Stomach (tissue), 19 donors: ENCODE measurements at places on chromosomes 12 and 14. TPM values are rescaled to one million over a fixed set of nuclear protein-coding genes. Genes with fewer than 3 reads are reported as not detected.

The LTBR gene
- polyA plus RNA-seq = 76.3 TPM

The SNAPC1 gene
- 3.5 TPM for polyA plus RNA-seq

The CPNE8 gene
- polyA plus RNA-seq = 4.9 TPM

The KRT80 gene
- polyA plus RNA-seq = 3.1 TPM

DNA sequence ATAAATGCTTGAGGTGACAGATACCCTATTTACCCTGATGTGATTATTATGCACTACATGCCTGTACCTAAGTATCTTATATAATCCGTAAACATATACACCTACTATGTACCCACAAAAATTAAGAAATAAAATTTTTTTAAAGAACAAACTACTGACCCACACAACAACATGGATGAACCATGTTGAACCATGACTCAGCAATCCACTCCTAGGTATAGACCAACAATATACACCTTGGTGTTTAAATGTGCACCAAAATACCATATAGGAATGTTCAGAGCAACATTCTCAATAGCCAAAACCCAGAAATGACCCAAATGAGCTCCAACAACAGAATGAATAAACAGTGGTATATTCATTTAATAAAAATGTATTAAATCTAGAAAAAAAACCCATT lies 245.1 kb downstream of the GXYLT1 start:
- DNase-seq = no peak
- H3K27me3 ChIP-seq = no peaks in the 10 kb centered on the region
- no peak overlapping the region for H3K4me3 ChIP-seq
- no peak overlapping the region for H3K27ac ChIP-seq
- no peaks in the 10 kb centered on the region for H3K4me1 ChIP-seq
- no peaks in the 10 kb centered on the region for H3K36me3 ChIP-seq

- H3K4me1 ChIP-seq = no peaks in the 10 kb centered on the region
- peak overlapping the region; percentile 5 for H3K4me3 ChIP-seq
- no peaks in the 10 kb centered on the region for H3K36me3 ChIP-seq
- H3K27me3 ChIP-seq = no peaks in the 10 kb centered on the region
- no peak for DNase-seq
Observed at GRCh38 chr12:45611061-45611460, 118.4 kb upstream of the ARID2 start.

DNA sequence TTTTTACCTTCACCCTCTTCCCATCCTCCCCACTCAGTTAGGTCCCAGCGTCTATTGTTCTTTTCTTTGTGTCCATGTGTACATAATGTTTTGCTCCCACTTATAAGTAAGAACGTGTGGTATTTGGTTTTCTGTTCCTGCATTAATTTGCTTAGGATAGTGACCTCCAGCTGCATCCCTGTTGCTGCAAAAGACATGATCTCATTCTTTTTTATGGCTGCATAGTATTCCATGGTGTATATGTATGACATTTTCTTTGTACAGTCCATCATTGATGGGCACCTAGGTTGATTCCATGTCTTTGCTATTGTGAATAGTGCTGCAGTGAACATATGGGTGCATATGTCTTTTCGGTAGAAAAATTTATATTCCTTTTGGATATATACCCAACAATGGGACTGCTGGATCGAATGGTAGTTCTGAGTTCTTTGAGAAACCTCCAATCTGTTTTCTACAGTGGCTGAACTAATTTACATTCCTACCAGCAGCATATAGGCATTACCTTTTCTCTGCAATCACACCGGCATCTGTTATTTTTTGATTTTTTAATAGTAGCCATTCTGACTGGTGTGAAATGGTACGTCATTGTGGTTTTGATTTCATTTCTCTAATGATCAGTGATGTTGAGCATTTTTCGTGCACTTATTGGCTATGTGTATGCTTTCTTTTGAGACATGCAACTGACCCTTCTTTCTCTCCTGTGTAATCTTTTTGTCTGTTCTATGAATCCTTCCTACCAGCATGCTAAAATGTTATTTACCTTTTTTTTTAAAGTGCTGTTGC lies 279.7 kb upstream of the AMIGO2 start:
- no peaks in the 10 kb centered on the region for H3K27me3 ChIP-seq
- no peak overlapping the region for H3K4me3 ChIP-seq
- DNase-seq = no peak
- peaks cover 12% of the 10 kb centered on the region for H3K4me1 ChIP-seq

- no peaks in the 10 kb centered on the region for H3K27me3 ChIP-seq
- H3K4me3 ChIP-seq = no peak overlapping the region
- DNase-seq = peak; percentile 76
- peak overlapping the region; percentile 92 for H3K27ac ChIP-seq
- peaks cover 15% of the 10 kb centered on the region for H3K36me3 ChIP-seq
Observed at GRCh38 chr14:73743431-73743931, 29.3 kb upstream of the PNMA1 start.

DNA sequence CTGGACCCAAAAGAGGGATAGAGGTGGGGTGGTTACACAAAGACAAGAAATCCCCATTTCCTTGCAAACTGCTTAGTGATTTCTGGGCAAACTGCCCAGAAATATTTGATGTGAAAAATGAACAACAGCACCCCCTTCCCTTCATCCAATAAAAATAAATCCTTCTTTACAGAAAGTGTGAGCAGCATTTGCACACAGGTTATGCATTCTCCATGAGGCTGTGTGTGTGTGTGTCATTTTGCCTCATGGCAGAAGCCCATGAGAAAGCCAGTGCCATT lies 17.2 kb upstream of the NRXN3 start:
- H3K4me1 ChIP-seq = no peaks in the 10 kb centered on the region
- H3K27ac ChIP-seq = no peak overlapping the region
- DNase-seq = peak; percentile 17

DNA sequence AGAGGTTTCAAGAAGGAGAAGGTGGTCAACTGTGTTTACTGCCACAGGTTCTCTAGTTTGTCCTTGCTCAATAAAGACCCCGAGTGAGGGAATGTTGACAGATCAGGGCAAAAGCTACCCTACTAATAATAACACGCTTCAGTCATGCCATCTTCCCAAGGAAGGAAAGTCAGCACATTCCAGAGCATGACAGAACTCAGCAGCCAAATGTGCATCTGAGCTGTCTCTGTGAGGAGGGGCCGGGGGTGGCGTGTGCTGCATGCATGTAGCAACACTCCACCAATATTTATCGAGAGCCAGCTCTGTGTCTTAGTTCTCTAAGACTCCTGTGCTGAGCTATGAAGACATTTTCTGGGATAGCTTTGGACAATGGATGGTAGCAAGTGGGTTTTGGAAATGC lies 260.4 kb downstream of the DPF3 start:
- no peaks in the 10 kb centered on the region for H3K36me3 ChIP-seq
- no peak for DNase-seq
- no peak overlapping the region for H3K4me3 ChIP-seq
- H3K4me1 ChIP-seq = no peaks in the 10 kb centered on the region
- H3K27me3 ChIP-seq = no peaks in the 10 kb centered on the region

DNA sequence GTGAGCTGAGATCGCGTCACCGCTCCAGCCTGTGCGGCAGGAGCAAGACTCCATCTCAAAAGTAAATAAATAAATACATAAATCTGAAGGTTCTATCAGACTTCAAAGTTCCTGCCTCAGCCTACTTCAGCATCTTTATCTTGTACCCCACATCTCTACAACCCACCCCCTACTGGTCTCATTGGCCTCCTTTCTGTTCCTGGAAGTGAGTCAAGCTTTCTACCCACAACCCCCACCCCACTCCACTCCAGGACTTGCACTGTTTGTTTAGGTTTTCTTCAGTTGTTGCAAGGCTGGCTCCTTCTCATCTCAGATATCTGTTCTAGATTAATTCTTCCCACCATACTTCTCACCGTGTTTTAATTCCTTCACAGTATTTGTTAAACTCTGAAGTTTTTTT lies 714 bp upstream of the PSMC6 start:
- no peak for DNase-seq
- H3K36me3 ChIP-seq = peaks cover 27% of the 10 kb centered on the region
- H3K4me3 ChIP-seq = peak overlapping the region; percentile 72

DNA sequence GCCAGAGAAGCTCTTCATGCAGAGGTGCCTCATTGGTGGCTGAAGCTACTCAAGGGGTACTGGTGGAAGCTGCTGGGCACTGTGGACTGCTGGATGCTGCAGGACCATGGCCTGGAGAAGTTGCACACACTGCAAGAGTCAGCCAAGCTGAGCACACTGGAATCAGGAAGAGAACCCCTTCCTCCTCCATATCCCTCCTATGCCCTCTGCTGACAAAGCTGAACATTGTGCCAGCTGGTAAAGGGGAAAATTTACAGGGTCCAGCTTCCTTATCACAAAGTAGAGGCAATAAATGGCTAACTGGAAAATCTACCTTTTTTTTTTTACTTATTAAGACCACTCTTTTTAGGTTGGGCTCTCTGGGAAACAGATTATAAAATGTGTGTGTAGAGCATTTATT lies 6.5 kb downstream of the CCDC175 start:
- no peaks in the 10 kb centered on the region for H3K27me3 ChIP-seq
- no peaks in the 10 kb centered on the region for H3K36me3 ChIP-seq
- H3K4me1 ChIP-seq = no peaks in the 10 kb centered on the region
- no peak overlapping the region for H3K27ac ChIP-seq

- no peaks in the 10 kb centered on the region for H3K4me1 ChIP-seq
- H3K27me3 ChIP-seq = no peaks in the 10 kb centered on the region
- no peak overlapping the region for H3K27ac ChIP-seq
- no peak for DNase-seq
- H3K4me3 ChIP-seq = no peak overlapping the region
- no peaks in the 10 kb centered on the region for H3K36me3 ChIP-seq
Observed at GRCh38 chr14:60221457-60221856, 27.6 kb upstream of the PPM1A start.

GRCh38 chr12:132138941-132139871 lies 4.9 kb downstream of the DDX51 start:
- H3K4me3 ChIP-seq = no peak overlapping the region
- DNase-seq = no peak
- H3K4me1 ChIP-seq = peaks cover 19% of the 10 kb centered on the region

DNA sequence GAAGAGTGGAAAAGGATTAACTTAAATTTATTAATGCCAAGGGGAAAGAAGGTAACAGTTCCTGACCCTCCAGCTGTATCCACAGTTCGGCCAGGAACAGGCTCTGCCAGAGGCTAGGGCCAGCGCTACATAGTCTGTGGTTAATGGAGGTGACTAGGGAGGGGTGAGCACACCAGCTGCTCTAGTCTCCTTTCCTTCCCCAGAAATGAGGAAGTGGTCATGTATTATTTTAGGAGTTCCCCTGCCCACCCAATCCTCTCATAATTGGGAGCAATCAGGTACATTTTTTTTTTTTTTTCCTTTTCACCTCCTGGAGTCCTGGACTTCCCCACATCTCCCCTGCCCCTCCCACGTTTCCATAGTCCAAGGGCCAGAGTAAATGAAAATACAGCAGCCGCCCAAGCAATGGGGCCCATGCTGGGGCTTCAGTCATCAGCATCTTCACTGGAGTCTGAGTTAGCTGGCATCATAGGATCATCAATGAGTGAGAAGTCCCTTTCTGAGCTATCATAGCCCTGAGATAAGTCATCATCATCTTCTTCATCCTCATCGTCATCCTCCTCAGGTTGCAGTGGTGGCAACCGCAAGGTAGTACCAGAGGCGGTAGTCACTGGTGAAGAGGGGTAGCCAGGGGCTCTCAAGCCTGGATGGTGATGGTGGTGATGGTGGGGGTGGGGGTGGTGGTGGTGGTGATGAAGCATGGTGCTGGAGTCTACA lies 1.5 kb upstream of the SUPT16H start:
- H3K4me1 ChIP-seq = peaks cover 32% of the 10 kb centered on the region
- no peak overlapping the region for H3K4me3 ChIP-seq
- H3K27me3 ChIP-seq = no peaks in the 10 kb centered on the region
- peaks cover 52% of the 10 kb centered on the region for H3K36me3 ChIP-seq

GRCh38 chr12:120119271-120119973 lies 2.9 kb upstream of the RAB35 start:
- no peak for DNase-seq
- H3K27me3 ChIP-seq = no peaks in the 10 kb centered on the region
- peak overlapping the region; percentile 42 for H3K27ac ChIP-seq
- H3K4me1 ChIP-seq = peaks cover 45% of the 10 kb centered on the region
- H3K36me3 ChIP-seq = no peaks in the 10 kb centered on the region

DNA sequence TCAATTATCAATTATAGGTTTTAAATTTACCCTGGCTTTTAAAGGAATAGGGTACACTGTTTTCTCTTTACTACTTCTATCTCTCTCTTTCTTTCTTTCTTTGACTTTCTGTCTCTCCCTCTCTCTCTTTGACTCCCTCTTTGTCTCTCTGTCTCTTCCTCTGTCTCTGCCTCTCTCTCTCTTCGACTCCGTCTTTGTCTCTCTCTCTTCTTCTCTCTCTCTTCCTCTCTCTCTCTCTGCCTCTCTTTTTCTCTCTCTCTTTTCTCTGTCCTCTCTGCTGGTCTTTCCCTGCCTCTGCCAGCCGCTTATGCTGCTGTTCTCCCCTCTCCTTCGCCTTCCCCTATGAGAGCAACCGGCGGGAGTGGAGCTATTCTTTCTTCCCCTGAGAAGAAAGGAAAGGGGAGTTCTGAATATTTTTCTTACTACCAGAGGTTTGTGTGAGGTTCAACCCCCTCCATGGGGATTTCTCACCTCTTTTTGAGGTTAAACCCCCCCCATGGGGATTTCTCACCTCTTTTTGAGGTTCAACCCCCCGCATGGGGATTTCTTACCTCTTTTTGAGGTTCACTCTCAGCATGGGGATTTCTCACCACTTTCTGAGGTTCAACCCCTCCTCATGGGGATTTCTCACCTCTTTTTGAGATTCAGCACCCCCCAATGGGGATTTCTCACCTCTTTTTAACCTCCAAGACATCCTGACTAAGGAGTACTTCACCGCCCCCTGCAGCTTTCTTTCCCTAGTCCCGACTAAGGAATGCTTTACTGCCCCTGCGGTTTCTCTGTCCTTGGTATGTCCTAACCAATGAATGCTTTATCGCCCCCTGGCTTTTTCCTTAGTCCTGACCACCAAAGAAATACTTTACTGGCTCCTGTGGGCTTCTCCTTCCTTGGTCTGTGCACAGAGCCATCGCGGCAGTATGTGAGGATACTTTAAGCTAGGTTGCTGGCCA lies 27.4 kb upstream of the DDHD1 start:
- no peaks in the 10 kb centered on the region for H3K4me1 ChIP-seq
- H3K36me3 ChIP-seq = no peaks in the 10 kb centered on the region
- H3K27ac ChIP-seq = no peak overlapping the region
- no peak overlapping the region for H3K4me3 ChIP-seq
- H3K27me3 ChIP-seq = no peaks in the 10 kb centered on the region
- no peak for DNase-seq

GRCh38 chr12:108940138-108940537 lies 60.2 kb downstream of the DAO start:
- no peaks in the 10 kb centered on the region for H3K4me1 ChIP-seq
- H3K27ac ChIP-seq = no peak overlapping the region
- H3K27me3 ChIP-seq = no peaks in the 10 kb centered on the region
- H3K36me3 ChIP-seq = no peaks in the 10 kb centered on the region
- no peak for DNase-seq

GRCh38 chr12:90298289-90298948 lies 589.8 kb upstream of the ATP2B1 start:
- H3K36me3 ChIP-seq = no peaks in the 10 kb centered on the region
- no peaks in the 10 kb centered on the region for H3K4me1 ChIP-seq
- no peak overlapping the region for H3K4me3 ChIP-seq

- peak overlapping the region; percentile 29 for H3K27ac ChIP-seq
- no peak overlapping the region for H3K4me3 ChIP-seq
- H3K36me3 ChIP-seq = no peaks in the 10 kb centered on the region
- DNase-seq = peak; percentile 72
Observed at GRCh38 chr12:105748806-105749600, 389.8 kb downstream of the NUAK1 start.
